ENCODE measurements at places on chromosomes 2 and 18.

DNA sequence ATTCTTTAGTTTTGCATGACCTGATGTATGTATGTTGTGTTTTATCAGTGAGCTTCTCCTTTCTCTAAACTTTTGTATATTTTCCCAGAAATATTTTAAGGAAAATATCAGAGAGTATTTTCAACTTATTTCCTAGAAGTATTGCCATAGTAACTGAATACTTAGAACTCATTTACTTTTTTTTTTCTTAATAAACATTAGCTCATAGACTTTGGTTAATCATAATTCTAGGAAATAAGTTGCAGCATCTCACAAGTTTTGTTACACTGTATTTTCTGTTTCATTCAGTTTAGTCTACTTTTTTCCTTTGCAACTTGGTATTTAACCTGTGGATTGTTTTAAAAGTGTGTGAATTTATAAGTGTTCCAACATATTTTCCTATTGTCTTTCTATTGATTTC lies 27.5 kb downstream of the SMCHD1 start:
- DNase-seq = no peak

DNA sequence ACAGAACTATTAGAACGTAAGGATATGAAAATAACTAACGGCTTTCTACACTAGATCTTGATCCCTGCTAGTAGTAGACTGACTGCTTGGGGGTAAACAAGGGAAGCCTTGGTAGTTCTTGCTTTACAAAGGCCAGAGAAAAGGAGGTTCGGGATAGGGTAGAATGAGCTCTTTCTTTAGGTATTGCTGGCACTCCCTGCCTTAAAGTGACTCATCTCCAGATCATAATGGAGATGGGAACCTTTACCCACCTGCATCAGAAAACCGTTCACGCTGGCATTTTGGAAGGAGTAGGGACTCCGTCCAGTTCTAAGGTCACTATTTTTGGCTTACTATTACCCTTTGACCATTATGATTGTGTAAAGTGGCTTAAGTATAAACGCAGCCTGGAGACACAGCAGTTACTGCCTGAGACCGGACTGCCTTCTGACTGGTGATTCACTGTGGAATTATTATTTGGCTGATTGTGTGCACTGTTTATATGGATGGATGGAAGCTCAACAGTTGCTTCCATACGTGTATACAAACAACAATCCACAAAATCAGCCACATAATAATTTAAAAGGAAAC lies 482.5 kb downstream of the STK39 start:
- no peak for DNase-seq

DNA sequence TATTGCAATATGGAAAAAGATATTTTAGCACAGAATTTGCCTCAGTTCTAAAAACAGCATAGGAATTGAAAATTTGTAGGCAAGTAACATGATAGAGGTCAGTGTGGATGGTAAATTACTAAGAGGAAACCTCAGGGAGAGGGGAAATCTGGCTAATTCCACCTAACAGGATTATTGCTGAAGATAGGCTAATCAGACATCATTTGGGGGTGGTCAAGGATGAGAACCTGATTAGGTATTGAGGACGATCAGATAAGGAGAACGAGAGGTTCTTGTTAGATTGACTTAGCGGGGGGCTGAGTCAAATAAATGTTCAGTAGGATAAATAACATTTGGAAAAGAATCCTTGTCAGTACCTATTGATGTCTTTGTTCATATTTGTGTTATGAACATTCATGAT lies 543.2 kb upstream of the LRRTM4 start:
- DNase-seq = no peak

- DNase-seq = no peak
Measured at GRCh38 chr2:216648105-216648504, 14.9 kb downstream of the IGFBP2 start.

- DNase-seq = no peak
Measured at GRCh38 chr2:24832073-24832461, 38.8 kb downstream of the CENPO start.

GRCh38 chr2:10538224-10538894 lies 90.2 kb upstream of the ODC1 start:
- no peak for DNase-seq

- no peak for DNase-seq
Measured at GRCh38 chr2:233003658-233004555, 9.1 kb downstream of the NGEF start.
